Caco-2 (cell line): ENCODE measurements at places on chromosomes 6 and 20.

- DNase-seq: no peak
Observed at GRCh38 chr6:47788498-47788884, 6.7 kb downstream of the OPN5 start.

- DNase-seq: no peak
Observed at GRCh38 chr20:36599912-36600345, 5.7 kb upstream of the RAB5IF start.

DNA sequence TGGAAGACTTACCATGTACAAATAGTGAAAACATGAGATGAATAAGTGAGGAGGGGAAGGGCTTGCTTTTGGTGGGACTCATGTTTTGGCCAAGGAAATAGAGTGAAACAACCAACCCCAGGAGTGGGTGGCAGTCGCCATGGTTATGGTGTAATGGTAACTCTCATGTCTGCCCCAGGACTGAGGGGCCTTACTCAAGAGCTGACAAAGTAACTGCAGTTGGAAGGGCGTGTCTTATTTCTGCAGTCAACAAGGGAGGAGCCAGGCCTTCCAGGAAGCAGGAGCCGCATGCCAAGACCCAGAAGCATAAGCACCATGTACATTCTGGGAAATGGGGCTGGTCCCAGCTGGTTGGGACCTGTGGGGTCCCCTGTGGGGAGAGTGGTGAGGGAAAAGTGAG lies 108.5 kb downstream of the UNC5CL start:
- DNase-seq: peak; percentile 27

DNA sequence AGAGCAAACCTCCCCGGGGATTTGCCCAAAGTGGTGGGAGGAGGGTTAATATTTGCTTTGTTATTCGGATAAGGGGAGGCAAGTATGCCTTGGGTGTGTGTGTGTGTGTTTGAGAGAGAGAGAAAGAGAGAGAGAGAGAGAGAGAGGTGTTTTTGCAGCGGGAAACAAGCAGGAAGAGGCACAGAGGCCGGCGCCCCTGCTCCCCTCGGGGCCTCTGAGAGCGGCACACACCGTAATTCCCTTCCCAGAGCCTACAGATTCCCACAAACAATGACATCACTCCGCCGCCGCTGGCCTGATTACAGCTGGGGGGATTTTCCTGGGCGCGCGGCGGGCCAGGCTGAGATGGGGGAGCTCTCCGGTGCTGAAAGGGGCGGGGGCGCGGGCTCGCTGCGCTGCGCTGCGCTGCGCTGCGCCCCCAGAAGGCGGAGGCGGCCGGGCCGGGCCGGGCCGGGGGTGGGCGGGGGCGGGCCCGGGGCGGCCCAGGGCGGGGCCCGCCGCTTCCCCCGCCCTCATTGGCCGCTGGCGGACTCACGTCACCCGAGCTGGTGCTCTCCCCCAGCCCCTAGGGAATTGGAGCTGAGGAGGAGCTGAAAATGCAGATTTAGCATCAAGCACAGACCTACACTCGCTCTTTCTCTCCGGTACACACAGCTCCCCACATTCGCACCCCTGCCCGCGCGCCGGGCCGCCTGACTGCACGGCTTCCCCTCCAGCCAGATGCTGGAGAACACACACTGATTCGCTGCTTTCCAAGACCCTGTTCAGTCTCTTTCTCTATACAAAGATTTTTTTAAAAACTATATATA lies at the start of gene PCSK2:
PCSK2 (plus strand) TSS at position 631 of the 809 bp plus-strand sequence. CDS start 266 bp downstream, outside the sequence.
- DNase-seq: no peak

GRCh38 chr20:61662226-61662967 lies 403.3 kb downstream of the TAF4 start:
- no peak for DNase-seq

- no peak for DNase-seq
Observed at GRCh38 chr6:48027704-48028435, 83.1 kb downstream of the PTCHD4 start.

- DNase-seq: no peak
Observed at GRCh38 chr6:85431271-85431670, 18.6 kb upstream of the NT5E start.

DNA sequence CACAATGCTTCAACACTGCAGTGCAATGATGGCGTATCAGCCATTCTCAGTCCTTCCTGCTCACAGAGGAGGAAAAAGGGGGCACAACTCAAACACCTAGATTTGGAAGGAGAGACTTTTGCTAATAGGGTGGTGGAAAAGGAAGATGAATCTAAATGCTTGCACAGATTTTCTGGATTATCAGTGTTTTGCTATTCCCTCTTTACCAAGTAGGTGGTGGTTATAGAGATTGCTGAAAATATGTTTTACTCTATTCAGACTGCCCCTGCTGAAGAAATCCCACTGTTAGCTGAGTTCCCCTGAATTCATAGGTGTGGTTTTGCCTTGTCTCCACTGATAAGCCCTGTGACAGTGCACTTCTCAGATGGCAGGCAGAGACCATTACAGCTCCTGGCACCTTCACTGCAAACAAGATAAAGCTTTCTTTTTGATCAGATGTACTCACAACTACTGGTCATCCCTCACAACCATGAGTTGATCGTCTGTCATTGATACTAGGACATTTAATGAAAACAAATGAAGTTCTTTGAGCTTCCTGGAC lies 311.4 kb downstream of the KIF16B start:
- DNase-seq: no peak

DNA sequence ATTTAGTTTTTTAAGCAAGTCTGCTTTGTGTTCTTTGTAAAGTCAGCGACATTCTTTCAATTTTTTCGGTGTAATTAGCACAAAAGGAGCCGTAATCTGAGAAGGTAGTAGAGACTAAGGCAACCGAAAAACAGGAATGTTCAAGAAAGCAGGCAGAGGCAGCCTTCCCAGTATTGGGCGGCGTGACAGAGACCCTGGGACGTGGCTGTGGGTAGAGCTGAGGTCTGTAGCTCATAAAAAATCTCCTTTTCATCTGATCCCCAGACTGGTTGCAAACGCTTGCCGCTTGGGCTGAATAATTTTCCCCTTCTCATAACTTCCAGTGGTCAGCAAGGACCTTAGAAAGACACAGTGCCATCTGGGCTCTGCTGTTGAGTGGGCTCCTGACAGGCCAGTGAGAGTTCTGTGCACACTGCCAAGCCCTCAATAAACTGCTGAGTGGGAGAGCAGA lies 30.8 kb downstream of the GNAS start:
- no peak for DNase-seq

DNA sequence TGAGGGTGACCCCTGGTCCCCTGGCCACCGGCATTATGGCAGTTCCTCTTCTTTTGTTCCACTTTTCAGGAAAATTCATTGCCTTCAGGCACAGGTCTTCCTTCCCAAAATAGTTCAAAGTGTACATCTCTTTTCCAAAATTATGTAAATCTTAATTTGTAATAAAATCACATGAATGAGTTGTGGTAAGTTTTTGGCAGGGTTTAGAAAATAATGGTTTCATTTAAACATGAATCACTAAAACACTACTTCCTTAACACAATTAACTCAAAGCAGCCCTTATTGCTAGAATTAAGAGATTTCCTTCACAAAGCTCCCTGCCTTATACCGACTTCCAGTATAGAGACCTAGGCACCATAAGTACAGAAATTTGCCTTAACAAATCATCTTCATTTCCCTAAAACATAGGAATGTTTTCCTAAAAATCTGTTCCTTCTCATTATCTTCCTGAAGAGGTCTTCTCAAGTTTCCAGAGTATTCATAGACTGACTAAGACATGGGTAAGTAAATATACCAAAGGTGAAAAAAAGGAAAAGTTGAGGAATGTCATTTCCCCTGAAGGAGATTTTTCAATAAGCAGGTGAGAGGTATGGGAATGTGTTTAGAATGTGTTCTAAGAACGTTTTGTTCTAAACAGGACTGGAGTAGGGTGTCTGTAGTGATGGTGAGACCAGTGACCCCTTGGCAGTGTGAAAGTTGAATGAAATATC lies 148.2 kb upstream of the CITED2 start:
- DNase-seq: no peak

GRCh38 chr20:277496-277781 lies 13.1 kb downstream of the C20orf96 start:
- DNase-seq: no peak

- no peak for DNase-seq
Observed at GRCh38 chr6:24245275-24245674, 112.6 kb downstream of the DCDC2 start.

GRCh38 chr6:128337619-128338018 lies 182.8 kb downstream of the PTPRK start:
- no peak for DNase-seq

GRCh38 chr6:34865107-34865506 lies 22.7 kb downstream of the TAF11 start:
- no peak for DNase-seq

GRCh38 chr6:75204217-75204958 lies 1.5 kb downstream of the COL12A1 start:
- peak; percentile 82 for DNase-seq

DNA sequence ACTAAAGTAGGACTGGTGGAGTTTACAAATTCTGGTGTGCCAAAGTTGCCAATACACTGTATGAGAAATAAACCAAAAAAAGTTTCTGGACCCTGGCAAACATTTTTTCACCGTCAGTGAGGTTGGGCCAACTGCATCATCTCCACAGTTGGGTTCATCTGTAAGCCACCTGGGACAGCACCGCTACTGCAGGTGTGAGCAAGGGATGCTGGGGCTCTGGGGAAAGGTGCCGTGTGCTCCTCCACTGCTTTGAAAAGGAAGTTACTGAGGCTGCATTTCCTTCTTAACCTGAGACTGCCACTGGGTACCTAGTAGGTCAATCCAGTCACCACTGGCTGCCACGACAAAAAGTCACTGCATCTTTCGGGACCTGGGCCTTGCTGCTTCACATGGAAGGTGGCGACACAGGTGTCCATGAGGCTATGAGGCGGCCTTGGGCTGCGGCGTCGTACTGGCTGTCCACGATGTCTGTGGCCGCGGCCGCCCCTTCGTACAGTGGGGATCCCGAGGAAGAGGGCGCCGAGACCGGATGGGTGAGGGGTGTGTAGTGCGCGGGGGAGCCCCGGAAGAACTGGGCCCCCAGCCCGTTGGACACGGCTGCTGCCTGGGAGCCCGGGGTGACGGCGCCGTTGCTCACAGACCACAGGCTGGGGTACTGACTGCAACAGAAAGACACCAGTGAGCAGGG lies 9.6 kb downstream of the TBXT start:
- DNase-seq: no peak

DNA sequence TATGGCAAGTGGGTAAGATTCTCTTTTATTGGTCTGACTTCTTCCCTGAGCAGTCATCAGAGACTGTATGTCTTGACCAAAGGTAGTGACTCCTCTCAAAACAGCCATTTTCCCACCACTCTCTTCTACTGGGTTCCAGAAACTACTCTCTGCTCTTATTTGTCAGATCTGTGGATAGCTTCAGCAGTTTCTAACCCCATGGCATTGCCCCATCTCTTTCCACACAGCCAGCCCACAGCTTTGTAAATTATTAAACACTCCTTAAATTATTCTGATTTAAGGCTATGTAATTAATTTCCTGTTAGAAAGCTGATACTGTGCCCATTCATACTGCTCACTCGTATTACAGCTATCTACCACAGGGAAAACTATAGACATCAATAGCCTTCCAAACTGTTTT lies 138.4 kb upstream of the CNR1 start:
- no peak for DNase-seq

GRCh38 chr6:159819932-159820640 lies 20.0 kb downstream of the PNLDC1 start:
- no peak for DNase-seq

- no peak for DNase-seq
Observed at GRCh38 chr6:169289619-169290339, 36.1 kb upstream of the THBS2 start.

- no peak for DNase-seq
Observed at GRCh38 chr6:107079429-107079828, 35.9 kb downstream of the BEND3 start.

GRCh38 chr6:35031611-35032529 lies 109.3 kb downstream of the TCP11 start:
- DNase-seq: peak; percentile 13

DNA sequence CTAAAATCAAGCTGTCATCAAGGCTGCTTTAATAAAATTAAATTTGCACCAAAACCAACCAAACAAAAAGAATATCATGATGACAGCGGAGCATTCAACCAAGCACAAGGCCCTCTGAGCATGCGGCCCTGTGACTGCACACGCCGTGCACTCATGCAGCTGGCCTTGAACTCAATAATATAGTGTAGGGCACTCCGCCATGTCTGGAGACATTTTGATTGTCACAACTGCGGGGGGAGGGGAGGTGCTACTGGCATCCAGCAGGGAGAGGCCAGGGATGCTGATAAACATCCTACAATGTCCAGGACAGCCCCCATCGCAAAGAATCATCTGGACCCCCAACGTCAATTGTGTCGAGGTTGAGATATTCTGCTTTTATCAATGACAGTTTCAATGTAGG lies 9.7 kb downstream of the MOCS3 start:
- no peak for DNase-seq

- no peak for DNase-seq
Observed at GRCh38 chr6:88870717-88871330, 92.6 kb downstream of the RNGTT start.

- no peak for DNase-seq
Observed at GRCh38 chr20:58374906-58375758, 13.9 kb upstream of the VAPB start.

DNA sequence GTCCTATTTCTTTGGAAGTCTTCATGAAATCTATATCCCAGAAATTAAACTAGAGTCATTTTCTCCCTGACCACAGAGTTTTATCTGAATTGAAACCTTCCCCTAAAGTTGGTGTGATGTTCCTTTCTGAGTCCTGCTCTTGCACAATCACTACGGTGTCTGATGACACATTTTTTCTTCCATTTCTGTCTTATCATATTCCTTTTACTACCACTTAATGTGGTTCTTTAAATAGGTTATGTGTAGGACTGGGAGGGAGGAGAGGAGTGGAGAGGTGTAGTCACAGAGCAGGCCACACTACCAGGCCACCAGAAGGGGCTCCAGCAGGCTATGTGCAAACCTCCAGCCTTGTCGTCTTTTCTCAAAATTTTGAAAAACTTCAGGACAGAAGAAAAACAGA lies 39.7 kb upstream of the ATXN1 start:
- no peak for DNase-seq

DNA sequence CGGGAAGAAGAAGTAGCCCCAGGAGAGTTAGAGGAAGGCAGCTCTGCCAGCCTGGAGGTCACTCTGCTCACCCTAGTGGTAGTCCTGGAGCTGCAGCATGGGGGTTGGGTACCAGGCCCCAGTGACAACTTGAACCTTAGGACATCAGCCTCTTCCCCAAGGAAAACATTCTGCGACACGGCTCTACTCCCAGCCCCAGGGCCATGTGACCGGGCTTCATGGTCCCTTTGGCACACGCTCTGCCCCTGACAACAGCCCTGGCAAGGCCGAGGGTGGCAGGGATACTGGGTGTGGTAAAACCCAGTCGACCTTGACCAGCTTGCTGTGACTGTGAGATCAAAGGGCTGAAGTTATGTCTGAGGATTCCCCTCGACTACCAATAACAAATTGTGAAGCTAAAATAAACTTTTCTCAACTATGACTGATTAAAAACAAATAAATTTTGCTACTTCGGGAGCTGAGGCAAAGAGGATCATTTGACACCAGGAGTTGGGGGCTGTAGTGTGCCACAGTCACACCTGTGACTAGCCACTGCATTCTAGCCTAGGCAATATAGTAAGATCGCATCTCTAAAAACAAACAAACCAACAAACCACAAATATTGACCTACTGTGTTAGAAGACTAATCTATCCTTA lies 24.4 kb upstream of the ARID1B start:
- no peak for DNase-seq

GRCh38 chr6:79232696-79233462 lies 1.6 kb downstream of the HMGN3 start:
- DNase-seq: no peak
